Caco-2 (cell line): ENCODE measurements at places on chromosomes 11 and 22.
A peak's percentile ranks its signal among the peaks of the same experiment; 100 is the strongest.

GRCh38 chr11:109275931-109276330 is 146.1 kb upstream of the C11orf87 start:
- DNase-seq = no peak

- no peak for DNase-seq
Observed at GRCh38 chr11:123197711-123198110, 2.7 kb upstream of the CLMP start.

- DNase-seq = no peak
Observed at GRCh38 chr11:27187075-27187847, 146.6 kb downstream of the BBOX1 start.

GRCh38 chr11:124920870-124921609 is 2.0 kb downstream of the HEPN1 start:
- DNase-seq = no peak

DNA sequence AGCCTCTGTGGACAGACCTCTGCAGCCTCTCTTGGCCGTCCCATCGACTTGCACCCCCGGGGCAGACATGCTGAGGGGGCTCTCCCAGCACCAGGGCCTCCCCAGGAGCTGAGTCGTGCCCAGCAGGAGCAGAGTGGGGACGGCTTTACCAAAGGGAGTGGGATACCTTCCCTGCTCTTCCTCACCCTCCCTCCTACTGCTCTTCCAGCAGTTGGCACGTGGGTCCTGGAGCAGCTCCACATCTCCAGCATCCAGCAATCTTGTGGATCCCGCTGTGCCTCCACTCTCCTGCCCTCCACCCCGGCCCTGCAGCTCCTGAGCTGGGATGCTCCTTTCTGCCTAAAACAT is 854.0 kb downstream of the BRD1 start:
- no peak for DNase-seq

- no peak for DNase-seq
Observed at GRCh38 chr22:46038174-46038487, 61.2 kb upstream of the WNT7B start.

DNA sequence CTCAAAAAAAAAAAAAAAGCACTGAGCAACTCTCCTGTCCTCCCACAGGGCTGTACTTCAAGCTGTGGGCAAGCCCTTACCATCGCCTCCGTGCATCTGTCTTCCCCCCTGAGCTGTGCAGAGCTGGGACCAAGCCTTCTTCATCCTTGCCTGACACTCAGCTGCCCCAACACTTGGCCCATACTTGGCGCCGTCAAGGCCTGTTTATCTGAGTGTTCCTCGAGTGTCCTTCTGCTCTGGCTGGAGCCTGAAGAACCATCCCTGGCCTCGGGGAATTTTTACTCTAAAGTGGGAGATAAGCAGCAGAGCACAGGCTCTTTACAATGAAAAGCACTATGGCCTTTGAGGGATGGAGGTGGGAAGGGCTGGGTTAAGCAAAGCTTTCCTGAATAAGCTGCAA is 1.6 kb upstream of the TIRAP start:
- DNase-seq = no peak

DNA sequence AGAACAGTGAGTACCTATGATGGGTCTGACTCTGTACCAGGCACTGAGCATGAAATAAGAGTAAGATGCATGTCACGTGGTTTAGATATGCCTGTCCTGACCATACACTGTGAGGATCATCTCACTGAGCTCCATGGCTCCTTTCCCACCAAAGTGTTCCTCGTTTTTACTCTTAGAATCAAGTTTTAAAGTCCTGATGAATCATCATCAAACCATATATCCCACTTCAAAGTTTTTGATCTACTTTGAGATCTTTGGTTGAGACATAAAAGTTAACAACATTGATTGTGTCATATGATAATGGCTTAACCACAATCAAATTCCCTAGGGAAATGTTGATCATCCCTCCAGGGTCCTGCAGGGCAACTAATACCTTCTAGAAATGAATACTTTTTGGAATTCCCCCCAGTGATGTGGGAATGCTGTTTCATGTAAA is 12.8 kb downstream of the ETS1 start:
- no peak for DNase-seq

- no peak for DNase-seq
Observed at GRCh38 chr11:72391638-72392423, 42.5 kb downstream of the CLPB start.

DNA sequence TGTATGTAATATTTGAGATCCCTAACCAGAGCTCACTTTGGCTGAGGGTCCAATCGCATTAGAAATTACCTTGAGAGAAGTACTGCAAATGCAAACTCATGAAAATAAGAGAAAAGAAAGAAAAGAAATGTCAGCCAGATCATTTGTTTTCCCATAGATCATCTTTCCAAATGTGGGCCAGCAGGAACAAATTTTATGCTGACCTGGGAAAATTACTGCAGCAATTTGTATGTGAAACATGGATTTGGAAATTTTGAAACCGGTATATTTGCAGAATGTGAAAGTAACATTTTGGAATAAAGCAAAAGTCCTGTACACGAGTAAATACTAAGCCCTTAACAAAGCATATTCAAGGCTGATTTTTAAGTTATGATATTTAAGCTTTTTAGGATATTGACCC is 1058.9 kb upstream of the CCDC90B start:
- DNase-seq = no peak

DNA sequence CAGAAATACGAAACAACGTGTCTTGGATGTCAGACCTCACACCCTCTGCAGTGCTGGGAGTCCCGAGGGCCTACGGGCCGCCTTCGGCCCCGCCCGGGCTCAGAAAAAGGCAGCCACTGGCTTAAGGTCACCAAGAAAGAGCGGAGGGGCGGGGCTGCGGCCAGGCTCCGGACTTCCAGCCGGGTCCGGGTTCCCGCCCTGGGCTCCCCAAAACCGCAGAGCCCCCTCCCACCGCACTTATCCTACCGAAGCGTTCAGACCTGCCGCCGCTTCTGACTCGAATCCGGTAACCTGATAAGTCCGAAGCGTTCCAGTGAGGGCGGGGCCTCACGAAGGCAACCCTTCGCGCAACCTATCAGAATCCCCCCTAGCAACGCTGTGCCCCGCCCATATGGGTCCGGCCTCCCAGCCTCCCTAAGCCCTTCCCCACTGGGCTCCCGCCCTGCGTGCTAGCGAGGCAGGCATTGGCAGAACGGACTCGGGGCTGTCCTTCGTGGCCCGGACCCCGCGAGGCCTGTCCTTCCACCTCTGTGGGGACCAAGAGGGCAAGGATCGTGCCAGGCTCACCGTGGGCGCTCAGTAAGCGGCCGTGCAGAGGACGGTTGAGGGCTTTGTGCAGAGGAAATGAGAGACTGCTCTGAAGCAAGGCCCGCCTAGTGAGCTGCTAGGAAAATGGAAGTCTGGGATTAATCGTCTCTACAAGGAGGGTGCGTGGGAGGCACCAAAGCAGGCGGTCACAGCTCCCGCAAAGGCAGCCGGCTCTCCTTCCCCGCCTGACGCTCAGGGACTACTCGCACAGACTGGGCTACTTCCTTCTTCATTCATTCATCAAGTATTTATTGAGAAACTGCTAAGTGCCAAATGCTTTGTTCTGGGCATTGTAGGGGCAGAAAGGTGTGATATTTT is at the start of gene NAGA:
Gene NAGA, minus strand, starts transcription at position 296 of the 906 bp plus-strand sequence. CDS start 515 bp downstream, outside the sequence.
- DNase-seq = peak; percentile 94

- DNase-seq = peak; percentile 86
Observed at GRCh38 chr11:100681064-100681502, 6.0 kb upstream of the ARHGAP42 start.

DNA sequence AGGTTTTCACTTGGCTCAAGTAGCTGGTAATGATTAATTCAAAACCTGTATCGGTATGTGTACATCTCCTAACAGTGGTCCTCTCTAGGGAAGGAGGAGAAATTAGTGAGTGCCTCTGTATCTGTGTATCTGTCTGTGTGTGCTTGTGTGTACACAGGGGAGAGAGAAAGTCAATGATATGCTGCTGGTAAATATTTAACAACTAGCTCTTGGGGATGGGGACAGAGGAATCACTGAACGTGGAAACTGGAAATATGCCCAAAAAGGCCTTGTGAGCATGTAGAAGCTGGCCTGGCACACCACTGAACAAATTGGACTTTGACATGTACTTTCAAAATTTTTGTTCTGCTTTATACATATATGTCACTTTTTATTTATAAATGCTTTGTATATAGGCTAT is 214.0 kb upstream of the SYN3 start:
- no peak for DNase-seq

DNA sequence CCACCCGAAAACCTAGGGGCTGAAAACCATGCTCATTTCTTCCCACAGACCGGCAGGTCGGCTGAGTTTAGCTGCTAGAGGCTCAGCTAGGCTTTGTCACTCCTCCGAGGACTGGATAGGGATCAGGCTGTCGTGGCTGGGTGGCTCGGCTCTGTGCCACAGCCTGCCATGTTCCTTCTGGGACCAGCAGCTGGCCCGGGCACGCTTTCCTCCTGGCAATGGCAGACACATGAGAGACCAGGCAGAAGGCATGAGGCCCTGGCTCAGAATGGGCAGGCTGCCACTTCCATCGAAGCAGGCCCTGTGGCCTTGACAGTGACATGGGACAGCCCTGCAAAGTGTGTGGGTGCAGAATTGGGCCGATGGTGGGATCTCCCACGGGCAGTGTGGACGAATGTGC is 20.9 kb downstream of the PARVG start:
- DNase-seq = no peak
